ENCODE measurements at places on chromosomes 3 and 15.
A peak's percentile ranks its signal among the peaks of the same experiment; 100 is the strongest.

DNA sequence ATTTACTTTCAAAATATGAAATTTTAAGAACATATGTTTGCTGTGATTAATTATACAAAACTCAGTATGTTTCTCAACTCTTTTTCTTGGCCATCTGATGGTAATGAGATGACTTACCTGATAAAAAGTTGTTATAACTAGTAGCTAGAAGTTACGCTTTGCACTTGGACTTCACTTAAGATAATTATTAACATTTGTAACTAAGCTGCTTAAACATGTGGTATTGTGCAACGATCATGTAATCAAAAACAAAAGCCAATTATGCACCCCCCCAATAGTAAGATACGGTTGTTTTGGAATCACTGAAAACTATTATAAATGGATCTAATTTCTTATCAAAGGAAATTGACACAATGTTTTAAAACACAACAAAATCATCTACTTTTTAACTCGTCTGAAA is 342.9 kb downstream of the CNTN3 start:
- no peak for DNase-seq

GRCh38 chr3:57100046-57100695 is 39.7 kb downstream of the SPATA12 start:
- peak; percentile 15 for DNase-seq

DNA sequence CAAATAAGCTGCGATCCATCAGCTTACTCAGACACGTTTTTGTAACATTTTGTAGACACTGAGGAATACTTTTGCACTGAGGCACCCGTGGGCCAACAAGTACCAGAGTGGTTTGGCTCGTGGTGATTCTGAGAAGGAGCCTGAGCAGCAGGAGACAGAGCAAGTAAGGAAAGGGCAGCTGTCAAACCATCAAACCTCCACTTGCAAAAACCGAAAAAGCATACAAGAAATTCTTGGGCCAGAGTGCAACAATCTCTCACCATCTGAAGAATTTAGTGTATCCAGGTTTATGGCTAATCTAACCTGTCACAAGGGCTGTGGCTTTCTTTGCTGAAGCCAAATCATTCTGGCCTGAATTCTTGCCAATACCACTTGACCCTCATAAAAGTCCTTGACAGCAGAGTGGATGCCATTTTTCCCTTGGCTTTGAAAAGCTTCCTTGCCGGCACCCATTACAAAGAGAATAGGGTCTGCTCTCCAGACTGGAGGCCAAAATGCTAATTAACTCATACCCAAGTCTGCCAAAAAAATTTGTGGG is 56.7 kb downstream of the MYO1E start:
- DNase-seq: no peak

DNA sequence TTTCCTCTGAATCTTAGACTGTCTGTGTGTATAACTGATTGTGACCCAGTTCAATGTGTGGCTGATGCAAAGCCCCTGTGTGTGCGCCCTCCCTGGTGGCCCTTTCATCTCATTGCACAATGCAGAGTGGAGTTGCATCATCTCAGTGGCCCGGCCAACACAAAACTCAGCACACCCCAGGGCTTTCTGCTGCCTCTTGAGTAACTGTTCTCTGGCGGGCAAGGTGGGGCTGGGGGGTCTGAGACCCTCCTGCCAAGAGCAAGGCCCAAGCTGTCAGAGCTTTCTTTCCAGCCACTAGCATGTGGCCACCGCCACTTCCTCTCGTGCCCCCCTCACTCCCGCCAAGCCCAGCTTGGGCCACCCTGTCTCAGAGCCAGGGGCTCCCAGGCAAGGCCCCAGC is 80.7 kb upstream of the ALDH1L1 start:
- DNase-seq: no peak

DNA sequence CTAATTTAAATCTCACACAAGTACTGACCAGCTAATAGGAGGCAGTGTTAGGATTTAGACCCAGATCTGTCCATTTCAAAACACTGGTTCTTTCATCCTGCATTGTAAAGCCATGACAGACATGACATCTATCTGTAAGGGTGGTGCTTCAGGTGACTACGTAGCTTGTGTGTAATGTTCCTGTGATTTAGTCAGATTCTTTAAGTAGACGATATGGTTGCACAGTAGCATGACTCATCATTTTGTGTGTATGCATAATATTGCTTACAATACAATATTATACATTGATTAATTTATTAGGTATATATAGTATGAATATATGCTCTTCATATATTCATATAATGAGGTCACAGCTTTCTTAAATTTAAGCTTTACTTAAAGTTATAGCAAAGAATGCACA is 628.5 kb downstream of the GRM7 start:
- DNase-seq: no peak

GRCh38 chr3:76991165-76991564 is 48.7 kb upstream of the ROBO2 start:
- DNase-seq: no peak

DNA sequence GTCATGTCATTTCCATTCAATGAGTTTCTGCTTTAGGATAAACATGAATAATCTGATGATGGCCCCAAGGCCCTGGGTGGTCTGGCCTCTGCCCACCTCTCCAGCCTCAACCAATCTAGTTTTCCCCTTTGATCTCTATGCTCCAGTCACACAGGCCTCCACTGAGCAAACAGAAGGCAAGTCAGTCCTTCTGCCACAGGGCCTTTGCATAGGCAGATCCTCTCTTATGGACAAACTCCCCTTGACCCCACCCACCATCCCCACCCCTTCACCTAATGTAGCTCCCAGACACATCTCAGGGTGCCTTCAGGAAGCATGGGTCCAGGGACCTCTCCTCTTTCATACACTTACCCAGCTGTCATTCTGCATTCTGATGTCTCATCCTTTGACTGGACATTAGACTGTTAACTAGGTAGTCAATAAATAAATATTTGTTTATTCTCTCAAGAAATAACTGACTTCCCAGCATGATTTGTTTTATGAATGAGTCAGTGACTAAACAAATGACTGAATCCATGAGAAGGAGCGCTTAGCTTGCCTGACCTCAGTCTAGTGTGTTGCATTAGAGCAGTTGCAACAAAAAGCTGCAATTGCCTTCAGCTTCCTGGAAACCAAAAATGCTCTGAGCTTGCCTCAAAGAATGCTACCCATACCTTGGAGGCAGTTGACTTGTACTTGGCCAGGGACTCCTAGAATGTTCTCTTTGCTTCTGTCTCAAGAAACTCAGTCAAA is 386.6 kb upstream of the WNT5A start:
- DNase-seq: no peak
